ENCODE measurements at places on chromosomes 5 and 9.

- DNase-seq = peak; percentile 71
Observed at GRCh38 chr9:34620061-34620994, at the start of gene DCTN3. Gene DCTN3, minus strand, starts transcription at chr9:34620495. Its CDS starts 31 bp downstream, at chr9:34620464.

DNA sequence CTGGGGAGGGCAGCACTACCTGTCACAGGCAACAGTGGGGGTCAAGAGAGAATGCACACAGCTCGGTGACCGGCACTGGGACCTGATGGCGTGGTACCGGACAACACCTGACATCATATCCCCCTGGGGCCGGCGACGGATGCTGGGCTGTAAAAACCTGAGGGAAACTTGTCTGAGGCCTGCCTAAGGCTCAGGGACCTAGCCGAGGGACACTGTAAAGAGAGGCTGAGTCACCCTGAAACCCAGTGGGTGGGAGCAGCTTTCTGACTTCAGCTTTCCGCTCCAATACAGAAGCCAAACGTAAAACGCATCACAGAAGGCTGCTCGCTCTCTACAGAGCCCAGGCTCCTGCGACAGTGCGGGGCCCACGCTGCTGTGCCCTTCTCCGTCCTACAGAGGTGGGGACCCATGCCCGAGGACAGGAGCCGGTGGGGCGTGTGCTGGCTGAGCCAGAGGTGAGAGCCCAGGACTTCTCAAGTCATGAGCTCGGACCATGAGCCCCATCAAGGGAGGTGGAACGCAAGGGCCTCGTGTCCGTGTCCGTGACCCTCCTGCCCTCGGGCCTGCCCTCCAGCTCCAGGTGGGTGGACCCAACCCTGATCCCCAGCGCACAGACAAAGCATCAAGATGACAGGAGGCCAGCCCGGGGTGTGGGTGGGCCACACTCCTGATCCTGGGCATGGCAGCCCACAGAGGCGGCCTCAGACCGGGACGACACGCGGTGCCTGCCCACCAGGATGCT, 5.3 kb downstream of the RALGDS start:
- DNase-seq = no peak

DNA sequence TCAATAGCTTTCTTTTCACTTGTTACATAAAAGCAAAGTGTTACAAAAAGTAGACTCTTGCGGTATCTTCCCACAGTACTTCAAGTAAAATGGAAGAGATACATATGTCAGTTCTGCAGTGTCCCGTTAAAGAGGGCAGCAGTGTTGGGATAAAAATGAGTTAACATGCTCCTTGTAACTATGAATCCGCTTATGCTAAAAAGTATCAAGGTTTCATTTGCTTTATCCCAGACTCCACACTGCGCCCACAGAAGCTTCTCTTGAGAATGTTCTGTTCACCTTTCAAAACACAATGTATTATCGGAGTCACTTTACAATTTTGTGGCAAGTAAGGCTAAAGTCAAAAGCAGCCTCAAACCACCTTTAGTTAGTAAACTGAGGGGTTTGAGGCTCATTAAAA, 790 bp downstream of the PTAR1 start:
- DNase-seq = no peak

DNA sequence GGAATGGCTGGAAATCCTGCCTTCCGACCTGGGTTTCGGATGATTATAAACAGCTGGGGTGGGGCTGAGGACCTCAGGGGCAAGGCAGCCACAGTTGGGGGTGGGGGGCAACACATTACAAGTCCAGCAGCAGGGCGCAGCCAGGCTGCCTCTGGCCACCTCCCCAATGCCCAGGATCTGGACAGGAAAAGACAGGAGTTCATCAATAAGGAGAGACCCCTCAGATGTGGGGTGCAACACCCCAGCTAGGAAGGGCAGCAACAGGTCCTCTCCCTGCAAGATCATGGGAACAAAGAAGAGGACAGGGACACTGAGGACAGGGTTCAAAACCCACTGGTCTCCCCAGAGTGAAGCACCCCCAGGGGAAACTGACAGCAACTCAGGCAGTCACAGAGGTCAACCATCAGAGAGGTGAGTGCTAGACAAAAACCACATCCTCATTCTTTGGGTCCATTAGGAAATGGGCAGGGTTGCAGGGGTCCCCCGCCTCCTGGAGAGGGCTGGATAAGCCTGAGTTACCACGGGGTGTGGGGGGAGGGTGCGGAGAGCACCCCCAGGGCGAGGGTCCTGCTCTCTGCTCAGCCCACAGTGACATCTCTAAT, 33.5 kb downstream of the SEMA4D start:
- no peak for DNase-seq

GRCh38 chr5:180540050-180540694, 46.0 kb downstream of the CNOT6 start:
- no peak for DNase-seq

GRCh38 chr9:23537192-23538066, 288.6 kb downstream of the ELAVL2 start:
- no peak for DNase-seq

DNA sequence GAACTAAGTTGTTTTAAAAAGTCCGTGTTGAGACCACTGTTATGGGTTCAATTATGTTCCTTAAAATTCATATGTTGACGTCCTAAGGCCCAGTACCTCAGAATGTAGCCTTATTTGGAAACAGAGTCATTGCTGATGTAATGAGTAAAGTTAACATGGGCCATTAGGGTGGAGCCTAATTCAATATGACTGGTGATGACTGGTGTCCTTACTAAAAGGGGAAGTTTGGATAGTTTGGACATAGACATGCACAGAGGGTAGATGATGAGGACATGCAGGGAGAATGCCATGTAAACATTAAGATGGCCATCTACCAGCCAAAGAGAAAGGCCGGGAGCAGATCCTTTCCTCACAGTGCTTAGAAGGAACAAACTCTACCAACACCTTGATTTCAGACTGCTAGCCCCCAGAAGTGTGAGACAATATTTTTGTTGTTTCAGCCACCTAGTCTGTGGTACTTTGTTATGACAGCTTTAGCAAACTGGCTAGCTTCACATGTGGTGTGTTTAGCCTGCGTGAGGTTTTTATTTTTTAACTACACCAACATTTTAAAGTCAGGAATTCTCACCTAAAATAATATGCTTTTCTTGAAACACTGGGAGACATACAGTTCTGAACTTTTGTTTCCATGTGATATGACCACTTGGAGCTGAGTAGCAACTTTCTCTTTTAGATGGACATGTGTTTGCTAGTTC, 135.3 kb downstream of the YIPF5 start:
- no peak for DNase-seq

DNA sequence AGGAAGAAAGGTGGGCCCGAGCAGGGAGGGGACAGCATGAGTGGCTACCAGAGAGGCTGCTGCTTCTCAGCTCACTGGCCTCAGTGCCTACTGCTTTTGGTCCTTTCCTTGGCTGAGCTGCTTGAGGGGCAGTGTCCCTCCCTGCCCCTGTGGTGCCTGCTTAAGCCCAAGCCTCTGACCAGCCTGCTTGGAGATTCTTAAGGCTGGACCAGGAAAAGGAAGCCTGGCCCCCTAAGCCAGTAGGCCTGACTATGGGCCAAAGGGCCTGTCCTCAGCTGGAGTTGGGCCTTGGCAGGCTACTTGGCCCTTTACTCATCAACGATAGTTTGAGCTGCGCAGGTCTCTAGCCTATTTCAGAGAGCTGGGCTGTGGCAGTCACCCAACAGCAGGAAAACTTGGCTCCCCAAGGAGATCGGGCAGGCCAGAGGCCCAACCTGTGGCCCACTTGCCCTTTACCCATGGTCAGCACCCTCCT, 24.9 kb downstream of the TCF7 start:
- DNase-seq = no peak

- DNase-seq = no peak
Observed at GRCh38 chr5:81226949-81227348, 6.2 kb upstream of the CKMT2 start.

DNA sequence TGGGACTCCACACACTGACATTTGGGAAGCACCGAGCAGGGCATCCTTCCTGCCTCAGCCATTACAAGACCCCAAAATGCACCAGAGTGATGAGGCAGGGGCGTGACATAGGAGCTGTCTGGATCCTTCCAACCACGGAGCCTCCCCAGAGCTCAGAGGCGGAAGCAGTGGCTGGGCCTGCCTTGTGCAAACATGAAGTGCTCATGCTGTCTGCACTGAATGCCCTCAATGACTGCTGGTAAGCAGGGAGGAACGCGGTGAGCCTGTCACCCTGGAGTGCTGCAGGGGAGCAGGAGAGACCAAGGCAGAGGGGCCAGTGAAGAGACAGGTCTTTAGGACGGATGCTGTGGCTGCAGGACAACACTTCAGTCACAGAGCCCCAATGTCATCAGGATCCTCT, 60.2 kb upstream of the HRH2 start:
- DNase-seq = no peak

- no peak for DNase-seq
Observed at GRCh38 chr5:179418972-179419371, 73.7 kb upstream of the ADAMTS2 start.

DNA sequence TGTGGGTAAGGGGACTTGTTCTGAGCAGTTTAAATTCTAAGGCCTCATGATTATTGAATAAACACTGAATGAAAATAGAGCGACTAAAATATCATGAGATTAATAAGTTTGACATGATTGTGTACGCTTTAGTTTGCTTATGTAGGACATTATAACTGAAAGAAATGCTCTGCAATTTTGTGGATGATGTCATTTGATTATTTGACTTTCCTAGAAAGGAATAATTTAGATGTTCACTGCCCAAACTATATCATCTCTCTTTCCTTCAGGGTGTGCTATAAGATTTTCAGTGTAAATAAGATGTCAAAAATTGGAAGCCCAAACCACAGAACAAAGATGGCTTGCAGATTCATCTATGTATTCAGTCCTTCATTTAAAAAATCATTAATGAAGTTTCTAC, 115.7 kb upstream of the MTAP start:
- DNase-seq = no peak

DNA sequence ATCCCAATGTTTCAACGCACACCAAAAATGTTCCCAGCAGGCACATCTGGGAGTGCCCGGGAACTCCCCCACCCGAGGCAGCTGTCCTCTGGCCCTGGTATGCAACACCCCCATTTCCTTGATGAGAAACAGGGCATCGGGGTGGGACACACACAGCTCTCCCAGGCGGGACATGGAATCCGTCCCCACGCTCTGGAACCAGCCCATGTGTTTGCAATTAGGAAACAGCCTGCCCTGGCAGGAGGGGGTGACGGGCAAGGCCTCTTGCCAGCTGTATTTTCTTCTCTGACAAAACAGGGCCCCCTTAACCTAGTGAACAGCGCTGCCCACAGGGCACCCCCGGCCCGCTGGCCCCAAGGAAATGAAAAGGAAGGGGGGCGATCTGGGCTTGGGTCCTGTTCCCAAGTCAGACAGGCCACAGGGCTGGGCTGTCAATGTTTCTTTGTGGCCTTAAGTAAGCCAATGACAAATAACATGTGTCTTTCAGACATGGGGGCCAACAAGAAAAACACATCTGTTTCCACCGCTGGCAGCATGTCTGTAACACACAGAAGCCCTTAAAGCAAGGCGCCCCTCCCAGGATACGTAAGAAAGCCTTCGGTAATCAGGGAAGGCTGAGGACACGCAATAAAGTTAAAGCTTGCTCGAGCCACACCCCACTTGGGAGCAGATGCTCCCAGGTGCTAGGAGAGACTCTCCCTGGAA, 125.3 kb downstream of the ROR2 start:
- DNase-seq = no peak

DNA sequence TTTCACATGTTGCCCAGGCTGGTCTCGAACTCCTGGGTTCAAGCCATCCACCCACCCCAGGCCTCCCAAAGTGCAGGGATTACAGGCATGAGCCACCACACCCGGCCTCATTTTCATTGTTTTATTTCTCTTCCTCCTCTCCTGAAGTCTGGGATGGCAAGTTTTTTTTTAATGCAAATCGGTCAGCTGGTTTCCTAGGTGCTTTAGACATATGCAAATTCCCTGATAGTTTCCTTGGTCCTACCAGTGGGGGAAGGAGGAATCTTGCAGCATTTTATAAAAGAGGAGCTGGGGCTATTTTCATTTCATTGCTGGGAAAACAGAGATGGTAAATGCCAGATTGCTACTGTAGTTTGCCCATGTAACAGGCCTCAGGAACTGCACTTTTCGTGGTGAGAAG, 179.4 kb downstream of the ACTL7B start:
- no peak for DNase-seq

DNA sequence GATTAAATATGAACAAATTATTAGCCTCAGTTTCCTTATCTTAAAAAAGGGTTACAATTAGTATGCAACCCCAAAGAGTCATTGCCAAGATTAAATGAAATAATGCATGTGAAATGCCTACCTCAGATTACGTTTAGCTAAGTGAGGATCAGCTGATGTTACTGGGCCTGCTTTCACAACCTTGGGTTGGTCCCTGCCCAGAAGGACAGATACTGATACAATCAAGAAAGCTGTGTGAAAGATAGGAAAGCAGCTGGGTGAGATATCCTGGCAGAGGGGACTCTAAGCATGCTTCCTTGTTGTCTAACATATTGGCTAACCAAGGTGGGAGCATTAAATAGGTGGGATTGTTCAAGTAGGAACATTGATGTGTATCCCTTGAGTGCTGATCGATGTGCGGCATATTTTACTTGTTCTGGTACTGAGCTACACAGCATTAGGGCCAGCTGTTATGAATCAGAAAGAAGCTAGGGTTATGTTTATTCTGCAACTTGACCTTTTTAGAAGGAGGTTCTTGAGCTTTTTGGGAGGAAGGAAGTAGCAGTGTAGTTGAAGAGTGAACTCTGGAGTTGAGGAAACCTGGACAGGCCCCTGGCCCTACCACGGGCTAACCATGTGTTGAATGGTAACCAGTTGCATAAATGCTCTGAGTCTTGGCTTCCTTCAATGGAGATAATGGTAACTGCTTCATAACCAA, 28.9 kb downstream of the SNX24 start:
- no peak for DNase-seq

DNA sequence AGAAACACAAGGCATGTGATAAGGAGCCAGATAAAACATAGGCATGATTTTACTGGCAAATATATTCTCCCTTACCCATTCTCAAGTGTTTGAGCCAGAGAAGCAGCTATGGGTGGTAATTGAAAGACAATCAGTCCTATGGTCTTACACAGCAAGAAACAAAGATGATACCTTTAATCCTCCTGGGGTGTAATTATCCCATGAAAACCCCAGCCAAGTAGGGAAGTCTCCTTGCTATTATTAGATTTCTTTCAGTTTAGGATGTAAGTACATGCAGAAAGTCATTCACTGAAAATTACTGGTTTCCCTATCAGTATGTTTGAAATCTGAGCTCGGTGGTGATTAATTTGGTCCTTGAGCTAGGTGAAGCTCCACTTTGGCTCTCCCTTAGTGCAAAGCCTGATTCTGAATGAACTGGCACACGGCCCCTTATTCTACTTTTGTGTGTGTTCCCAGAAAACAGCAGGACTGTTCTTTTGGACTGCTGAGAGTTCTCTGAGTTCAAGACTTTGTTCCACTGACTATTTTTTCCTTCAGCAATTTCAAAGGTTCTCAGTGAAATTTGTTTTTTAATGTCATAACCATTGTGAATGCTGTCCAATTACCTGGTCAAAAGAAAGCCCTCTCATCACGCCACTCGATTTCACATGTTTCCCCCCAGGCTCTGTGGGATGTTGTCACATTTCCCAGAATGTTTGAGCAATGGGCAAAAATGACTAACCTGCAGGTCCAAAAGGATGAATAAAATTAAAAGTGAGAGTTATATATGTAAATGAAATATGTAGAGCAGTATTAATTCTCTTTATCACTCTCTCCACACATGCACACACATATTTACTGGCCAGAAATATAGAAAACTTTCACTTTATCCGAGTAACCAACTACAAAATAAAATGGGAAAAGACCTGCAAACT, 343.0 kb downstream of the RAB3C start:
- DNase-seq = no peak
